ENCODE measurements at places on chromosomes 13 and 19.

GRCh38 chr19:17716309-17716929, 2.9 kb upstream of the MAP1S start:
- no peak for DNase-seq

DNA sequence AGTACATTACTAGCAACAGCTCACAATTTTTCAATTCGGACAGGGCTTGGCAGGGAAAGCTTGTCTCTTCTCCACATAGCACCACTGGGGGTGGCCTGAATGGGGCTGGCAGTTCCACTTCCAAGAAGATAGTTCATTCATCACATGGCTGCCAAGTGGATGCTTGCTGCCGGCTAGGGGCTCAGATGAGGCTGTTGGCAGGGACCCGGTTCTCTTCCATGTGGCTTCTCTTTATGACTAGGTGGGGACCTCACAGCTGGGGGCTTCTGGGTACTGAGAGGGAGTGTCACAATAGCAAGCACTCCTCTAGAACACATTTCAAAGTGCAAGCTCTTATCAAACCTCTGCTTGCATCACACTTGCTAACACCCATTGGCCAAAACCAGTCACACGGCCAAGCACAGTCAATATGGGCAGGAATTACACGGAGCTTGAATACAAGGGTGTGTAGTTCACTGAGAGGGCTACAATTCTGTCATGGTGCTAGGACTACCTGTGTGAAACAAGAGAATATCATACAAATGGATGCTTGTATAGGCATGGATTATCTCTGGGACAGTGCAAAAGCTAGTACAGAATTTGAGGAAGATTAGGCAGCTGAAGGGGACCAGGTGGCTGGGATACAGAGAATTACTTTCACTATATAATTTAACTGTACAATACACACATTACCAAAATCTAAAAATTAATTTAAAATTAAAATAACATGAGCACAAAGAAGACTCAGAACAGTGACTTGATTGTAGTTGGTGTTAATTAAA, 32.3 kb downstream of the ATP7B start:
- DNase-seq: no peak

DNA sequence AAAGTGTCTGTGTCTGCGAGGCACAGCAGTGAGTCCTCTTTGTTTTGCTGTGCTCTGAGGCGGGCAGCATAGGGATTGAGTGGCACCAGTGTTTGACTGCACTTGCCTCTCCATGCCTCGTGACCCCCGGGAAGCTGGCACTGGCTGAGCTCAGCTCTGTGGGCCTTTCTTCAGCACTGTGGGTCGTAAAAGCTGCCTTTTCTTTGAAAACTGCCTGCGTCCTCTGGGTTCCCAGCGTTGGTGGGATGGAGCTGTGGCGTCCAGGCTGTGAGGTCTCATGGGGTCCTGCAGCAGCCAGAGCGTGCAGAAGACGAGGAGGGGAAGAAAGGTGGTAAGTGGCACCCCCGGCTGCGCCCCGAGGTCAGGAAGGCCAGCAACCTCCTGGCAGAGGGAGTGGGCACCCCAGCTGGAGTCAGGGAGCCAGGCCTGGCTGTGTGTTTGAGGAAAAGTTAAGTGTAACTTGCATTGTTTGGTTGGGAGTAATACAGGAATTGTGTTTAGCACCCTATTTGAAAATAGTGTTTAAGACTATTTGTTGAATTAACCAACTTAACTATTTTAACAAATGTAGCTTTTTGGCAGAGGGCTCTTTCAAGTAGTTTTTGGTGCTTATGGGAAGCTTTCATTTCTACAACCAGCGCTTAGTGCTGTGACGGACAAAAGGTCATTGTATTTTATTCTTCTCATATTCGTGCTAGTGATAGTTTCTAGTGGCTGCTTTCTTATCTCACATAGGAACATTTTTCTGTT, 79.3 kb upstream of the TEX29 start:
- DNase-seq: no peak

DNA sequence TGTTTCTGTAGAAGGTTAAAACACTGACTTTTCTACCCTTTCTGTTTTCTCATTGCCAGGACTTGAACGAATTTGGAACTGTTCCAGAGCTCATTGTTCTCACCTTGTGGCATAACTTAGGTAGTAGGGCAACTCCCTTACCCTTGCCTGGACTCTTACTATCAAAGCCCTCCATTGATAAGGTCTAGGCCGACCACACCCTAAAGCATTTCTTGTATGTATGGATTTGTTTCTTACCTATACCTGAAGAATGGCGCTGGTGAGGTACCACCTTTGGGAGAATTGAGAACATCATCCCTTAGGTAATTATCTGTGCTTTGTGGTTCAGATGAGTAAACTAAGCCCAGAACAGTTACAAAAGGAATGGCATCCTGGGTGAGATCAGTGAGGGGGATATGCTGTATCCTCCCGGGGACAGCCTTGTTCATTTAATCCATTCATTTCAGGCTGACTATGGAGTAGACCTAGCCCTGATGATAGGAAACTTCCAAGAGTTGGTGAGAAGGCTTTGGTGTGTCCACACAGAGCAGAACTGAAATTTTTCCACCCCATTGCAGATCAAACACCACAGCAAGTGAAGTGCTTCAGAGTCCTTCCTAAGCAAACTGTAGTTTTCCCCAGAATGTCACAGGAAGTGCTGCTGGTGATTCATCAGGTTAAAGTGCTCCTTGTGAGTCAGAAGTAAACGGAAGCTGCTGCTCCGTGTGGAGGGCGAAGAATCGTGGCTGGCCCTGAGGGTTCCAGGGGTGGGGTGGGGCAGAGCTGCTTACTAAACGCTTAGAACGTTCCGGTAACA, 113.0 kb downstream of the TEX26 start:
- DNase-seq: peak; percentile 80

GRCh38 chr13:93767917-93768409, 541.4 kb downstream of the GPC6 start:
- no peak for DNase-seq

DNA sequence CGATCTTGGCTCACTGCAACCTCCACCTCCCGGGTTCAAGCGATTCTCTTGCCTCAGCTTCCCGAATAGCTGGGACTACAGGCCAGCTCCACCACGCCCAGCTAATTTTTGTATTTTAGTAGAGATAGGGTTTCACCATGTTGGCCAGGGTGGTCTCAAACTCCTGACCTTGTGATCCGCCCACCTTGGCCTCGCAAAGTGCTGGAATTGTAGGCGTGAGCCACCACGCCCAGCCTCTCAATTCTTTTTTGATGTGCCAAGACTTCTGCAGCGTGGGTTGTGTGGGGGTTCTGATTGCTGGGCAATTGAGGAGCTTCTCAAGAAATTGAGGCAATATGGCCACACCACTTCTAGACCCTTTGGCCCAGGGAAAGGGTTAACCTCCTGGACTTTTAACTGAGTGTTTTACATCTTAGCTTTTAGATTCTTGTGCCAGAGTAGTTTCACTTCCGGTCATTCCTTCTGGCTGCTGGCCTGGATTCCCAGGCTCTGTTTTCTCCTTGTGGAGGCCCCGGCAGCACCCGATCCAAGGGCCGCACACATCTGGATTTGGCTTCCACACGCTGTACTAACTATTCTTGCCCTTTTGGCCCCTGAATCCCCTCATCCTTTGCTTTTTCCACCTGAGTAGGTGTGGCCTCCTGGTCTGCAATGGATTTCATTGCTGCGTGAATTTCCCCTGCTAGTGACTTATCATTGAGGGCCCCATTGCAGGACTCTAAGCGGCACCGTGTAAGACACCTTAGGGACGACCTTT, 14.7 kb downstream of the SMARCA4 start:
- DNase-seq: no peak

DNA sequence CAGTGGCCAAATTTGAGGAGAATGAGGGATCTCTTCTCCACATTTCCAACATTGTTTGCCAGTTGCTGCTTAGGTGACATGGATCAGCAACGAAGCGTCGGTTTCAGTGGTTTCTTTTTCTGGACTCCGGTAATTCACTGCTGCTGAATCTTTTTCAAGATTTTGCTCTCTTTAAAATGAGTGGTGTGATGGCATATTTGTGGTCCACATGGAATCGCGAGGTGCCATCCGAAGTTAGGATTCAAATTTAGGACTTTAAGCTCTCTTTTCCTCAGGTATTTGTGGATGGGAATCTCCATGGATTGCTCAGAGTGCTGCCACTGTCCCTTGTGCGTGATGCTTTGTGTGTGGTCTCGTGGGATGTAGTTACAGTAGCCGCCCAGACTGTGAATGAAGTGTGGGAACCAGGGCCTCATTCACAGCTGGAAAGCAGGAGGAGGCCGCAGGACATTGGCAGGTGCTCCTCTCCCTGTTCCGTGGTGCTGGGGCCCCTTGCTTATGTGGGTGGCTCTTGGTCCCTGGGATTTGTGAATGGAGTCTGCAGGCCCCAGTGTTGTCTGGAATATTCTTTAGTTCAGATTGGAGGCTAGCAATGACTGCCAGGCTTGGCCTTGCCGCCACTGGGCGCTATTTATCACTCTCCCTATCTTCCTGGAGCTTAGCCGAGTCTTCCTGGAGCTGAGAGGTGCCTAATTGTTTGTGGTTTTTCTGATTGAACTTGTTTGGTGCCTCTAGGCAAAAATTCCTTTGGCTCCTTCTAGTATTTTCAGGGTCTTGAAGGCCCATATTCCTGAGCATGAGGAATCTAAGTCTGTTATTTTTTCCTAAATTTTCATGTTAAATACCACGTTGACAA, 1.5 kb downstream of the ILF3 start:
- no peak for DNase-seq

DNA sequence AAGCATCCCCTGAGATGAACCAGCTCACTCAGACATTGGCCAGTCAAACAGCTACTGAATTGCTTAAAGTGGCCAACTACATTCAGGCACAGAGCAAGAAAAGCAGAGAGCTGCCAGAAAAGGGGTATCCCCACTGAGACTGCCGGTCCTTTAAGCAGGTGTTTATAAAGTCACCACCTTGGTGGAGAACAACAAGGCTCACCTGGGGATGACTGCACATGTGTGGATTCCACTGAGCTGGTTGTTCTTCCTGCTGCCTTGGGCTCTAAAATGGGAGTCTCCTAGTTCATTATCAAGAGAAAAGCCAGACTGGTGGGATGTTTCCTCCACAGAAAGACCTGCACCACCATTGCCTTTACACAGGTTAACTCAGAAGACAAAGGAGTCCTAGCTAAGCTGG, 51.8 kb upstream of the IPO5 start:
- no peak for DNase-seq

GRCh38 chr13:20090349-20090748, 70.5 kb downstream of the GJA3 start:
- DNase-seq: no peak

DNA sequence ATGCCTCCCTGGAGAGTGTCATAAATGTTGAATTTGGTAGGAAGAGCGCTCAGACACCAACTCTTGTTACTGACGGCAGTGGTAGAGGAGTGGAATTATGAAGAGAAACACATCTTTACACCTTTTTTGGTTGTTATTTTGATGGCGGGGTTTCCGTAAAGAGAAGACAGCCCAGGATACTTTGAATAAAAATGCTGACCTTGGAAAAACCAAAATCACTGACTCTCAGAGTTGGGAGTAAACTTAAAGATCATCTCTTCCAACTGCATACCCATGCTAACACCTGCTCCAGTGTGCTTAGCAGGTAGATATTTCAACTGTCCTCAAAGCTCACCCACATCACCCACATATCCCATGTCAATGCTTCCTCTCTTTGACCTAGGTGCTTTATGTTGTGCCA, 498.6 kb downstream of the LIG4 start:
- no peak for DNase-seq

DNA sequence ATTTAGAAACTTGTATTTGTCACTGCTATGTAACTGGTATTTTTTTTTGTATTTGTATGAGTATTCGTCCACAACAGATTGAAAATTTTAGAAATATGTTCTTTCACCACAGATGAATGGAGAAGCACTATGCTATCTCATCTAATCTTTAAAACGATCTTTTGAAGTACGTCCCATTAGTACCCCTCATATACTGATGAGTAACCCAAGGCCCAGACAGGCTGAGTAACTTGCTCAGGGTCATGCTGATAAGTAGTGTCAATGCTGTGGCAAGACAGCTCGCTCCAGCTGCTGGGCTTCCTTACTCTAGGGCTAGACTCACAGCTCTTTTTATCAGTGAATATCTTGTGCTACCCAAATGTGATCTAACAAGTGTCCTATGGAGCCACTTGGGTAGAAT, 154.2 kb downstream of the SUCLA2 start:
- no peak for DNase-seq

- DNase-seq: no peak
Measured at GRCh38 chr13:29743201-29743786, 107.1 kb downstream of the UBL3 start.

GRCh38 chr13:37085606-37086005, 19.9 kb downstream of the CSNK1A1L start:
- no peak for DNase-seq

- DNase-seq: no peak
Measured at GRCh38 chr13:40793339-40793738, 3.9 kb downstream of the SLC25A15 start.

GRCh38 chr19:2080336-2080988, 15.7 kb downstream of the MOB3A start:
- DNase-seq: no peak

DNA sequence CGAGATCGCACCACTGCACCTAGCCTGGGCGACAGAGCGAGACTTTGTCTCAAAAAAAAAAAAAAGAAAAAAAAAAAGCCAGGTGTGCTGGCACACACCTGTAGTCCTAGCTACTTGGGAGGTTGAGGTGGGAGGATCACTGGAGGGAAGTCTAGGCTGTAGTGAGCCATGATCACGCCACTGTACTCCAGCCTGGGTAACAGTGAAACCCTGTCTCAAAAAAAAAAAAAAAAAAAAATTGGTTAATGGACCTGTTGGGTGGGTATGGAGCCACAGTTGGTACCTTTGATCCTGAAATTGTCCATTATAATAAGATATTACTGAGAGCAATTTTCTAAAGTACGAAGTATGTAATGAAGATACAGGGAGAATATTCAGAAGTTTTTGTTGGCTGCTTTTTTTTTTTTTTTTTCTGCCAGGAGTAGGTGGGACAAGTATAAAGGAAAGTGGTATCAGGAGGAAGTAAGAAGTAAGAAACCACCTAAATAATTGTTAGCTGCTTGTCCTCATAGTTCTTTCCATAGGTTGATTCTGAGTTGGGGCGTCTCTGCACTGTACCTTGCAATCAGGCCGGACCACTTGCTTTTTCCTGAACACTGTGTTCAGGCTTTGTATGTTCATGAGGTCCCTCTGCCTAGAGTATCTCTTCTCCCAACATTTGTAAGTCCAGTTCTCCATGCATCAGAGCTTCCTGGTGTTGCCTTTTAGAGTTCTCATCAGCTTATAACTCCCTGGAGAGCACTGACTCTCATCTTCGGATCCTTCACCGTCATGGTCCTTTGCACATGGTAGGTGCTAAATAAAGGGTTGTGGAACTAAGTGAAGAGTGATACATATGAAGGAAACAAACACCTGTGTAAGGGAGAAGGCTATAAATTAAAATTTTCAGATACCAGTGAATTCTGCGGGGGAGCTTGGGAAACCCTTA, 31.7 kb downstream of the ARHGAP35 start:
- no peak for DNase-seq

- no peak for DNase-seq
Measured at GRCh38 chr13:49731766-49732165, 40.5 kb upstream of the EBPL start.
